Fibroblast of villous mesenchyme (primary cell): ENCODE measurements at places on chromosomes 5 and 9. TPM values are rescaled to one million over a fixed set of nuclear protein-coding genes. Genes with fewer than 3 reads are reported as not detected.

DNA sequence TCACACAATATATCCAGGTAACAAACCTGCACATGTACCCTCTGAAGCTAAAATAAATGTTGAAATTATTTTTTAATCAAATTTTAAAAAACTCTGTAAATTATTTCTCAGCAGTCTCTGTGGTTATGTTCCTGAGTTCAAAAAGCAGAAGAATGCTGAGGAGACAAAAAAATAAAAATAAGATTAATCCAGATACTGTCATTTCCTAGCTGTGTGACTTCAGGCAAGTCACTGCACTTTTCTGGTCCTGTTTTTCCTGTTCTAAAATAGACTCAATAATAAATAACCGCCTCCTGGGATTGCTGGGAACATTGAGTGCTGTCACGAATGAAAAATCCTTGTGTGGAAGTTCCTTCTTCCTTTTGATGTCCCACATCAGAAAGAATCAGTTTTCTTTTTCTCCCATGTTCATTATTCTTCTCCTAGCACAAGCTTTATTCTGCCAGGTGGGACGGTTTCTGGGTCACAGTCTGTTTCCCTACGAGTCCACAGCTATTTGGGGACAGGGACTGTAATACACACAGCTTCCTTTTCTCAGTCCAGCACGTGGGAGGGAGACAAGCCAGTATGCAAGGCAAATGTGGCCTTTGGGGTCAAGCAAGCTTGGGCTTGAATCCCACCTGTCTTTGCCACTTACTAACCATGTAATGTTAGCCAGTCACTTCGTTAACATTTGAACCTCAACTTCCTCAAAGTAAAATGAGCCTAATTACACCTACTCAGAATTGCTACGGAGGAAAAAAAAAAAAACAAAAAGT, 156.9 kb downstream of the TRIM32 start:
- no peak for DNase-seq

DNA sequence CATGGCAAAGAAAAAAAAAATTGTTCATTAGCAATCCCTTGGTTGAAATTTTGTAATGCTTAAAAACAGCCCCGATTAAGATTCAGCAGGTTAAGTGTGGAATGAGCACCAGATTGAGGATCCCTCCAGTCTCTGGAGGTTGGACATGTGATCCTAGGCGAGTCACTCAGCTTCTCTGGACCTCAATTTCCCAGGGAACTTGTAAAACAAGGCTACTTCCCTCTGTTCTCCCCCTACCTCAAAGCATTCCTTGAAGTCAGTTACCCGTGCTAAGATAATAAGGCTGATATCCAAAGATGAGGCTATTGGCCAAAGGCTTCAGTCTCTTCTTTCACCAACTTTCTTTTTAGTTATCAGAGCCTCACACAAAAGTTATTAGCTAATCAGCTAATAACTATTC, 2.9 kb downstream of the KLHL3 start:
- no peak for DNase-seq

Gene SPATA9
- total RNA-seq: 1.3 TPM in 2 replicates

DNA sequence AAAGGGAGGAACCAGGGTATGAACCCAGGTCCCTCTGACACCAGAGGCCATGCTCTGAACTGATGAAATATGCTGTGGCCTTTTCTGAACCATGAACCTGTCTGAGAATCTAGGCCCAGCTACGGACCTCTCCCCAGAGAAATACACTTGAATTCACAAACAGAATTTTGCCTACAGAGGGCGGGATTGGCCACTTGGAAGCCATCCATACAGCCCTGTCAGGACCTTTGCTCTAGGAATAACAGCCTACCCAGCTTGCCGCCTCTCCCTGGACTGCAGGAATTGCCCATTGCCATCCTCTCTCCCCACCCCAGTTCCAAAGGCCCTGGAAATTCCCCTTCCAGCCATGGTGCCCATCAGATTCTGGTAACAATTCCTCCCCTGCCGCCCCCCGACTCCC, 26.6 kb downstream of the MORN5 start:
- no peak for DNase-seq

Gene XPA
- 7.8 and 9.0 TPM in 2 replicates for total RNA-seq

GRCh38 chr9:104944356-104944755, 16.4 kb upstream of the ABCA1 start:
- peak; percentile 78 for DNase-seq

GRCh38 chr5:97847920-97848631, 665.0 kb upstream of the RIOK2 start:
- DNase-seq: no peak
